Spinal cord (tissue), 10 donors: ENCODE measurements at places on chromosomes 2 and 18. TPM values are rescaled to one million over a fixed set of nuclear protein-coding genes. Genes with fewer than 3 reads are reported as not detected.

The LRATD1 gene
- polyA plus RNA-seq, result 54.8 TPM

GRCh38 chr2:8885449-8886201 lies 48.2 kb upstream of the KIDINS220 start:
- DNase-seq, result no peak

DNA sequence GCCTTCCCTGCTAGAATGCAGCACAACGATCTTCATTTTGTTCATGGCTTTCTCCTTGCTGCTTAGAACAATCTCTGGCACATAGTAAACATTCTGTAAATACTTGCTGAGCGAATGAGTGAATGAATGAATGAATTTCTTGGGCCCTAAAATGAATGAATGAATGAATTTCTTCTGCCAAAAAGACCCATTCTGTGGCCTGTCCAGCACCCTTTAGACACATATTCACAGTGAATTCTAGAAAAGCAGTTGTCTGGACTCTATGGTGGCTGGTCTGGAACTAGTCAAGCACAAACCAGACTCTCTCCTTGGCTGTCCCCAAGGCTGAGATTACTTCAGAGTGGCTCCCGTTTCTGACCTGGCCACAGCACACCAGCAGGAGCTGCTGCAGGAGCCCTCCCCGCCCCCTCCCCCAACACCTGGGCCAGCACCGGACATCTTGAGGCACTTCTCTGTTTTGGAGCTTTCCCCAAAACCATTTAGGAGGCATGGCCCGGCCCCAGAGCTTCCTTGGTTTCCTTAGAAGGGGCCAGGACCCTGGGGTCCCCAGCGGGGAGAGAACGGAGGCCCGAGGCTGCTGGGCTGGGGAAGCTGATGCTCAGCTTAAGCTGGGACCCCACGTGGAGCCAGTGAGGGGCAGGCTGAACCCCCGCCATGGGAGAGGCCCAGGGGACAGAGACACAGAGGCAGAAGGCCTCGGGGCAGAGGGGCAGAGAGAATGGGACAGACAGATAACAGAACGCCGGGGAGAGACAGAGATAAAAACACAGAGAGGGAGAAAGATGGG lies 159.0 kb downstream of the ZFP36L2 start:
- DNase-seq, result no peak

GRCh38 chr2:148988337-148988736 lies 50.2 kb upstream of the LYPD6B start:
- DNase-seq, result no peak

The SLC30A3 gene
- 30.2 TPM for polyA plus RNA-seq

DNA sequence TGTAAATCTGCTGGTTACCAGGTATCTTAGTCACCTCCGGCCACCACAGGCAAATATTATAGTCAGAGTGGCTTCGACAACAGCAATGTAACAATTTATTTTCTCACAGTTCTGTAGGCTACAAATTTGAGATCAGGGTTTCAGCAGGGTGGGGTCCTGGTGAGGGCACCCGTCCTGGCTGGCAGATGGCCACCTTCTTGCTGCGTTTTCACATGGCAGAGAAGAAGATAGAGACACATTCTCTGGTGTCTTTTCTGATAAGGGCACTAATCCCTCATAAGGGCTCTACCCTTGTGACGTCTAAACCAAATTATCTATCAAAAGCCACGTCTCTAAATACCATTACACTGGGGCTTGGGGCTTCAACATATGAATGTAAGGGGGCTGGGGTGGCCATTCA lies 843.2 kb upstream of the FANCL start:
- DNase-seq, result no peak

GRCh38 chr18:10454681-10455557 lies 484 bp downstream of the APCDD1 start:
- DNase-seq, result no peak

DNA sequence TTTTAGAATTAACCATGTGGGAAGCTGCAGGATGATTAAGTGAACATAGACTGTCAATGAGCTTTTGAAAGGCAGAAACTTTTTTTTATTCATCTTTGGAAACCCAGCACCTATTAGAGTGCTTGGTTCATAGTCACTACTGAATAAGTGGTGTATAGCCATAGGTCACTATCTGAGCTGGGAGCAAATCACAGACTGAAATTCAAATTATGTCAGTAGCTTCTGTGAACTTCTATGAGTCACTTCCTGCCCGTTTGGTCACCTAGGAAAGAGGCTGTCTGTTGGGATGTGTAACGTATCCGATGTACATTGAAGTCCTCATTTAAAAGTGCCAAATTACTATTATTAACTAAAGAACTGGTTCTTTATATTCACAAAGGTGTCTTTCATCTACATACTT lies 20.5 kb upstream of the SLC40A1 start:
- no peak for DNase-seq

- DNase-seq, result no peak
These were observed 185.8 kb upstream of the ARL4C start for GRCh38 chr2:234682492-234683228.

DNA sequence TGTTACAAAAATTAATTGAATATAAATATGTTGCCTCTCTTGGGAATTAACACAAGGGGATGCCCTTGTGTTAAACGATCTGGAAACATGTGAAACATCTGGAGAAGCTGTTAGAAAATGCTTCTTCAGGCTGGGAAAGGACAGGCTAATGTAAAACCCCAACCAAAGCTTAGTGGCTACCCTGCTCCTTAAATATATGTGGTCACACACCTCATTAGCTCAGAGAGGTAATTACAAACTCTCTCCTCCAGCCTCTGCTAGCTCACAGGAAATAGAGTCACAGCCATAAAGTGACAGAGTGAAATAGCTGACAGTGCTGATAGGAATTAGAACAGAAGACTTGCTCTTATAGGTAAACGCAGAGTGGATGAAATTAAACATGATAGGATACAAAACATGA lies 155.9 kb downstream of the RAB3GAP1 start:
- DNase-seq, result peak; percentile 67

GRCh38 chr2:133955169-133955568 lies 298.7 kb upstream of the MGAT5 start:
- DNase-seq, result no peak

The TSPYL6 gene
- polyA plus RNA-seq, result 0.14 TPM

DNA sequence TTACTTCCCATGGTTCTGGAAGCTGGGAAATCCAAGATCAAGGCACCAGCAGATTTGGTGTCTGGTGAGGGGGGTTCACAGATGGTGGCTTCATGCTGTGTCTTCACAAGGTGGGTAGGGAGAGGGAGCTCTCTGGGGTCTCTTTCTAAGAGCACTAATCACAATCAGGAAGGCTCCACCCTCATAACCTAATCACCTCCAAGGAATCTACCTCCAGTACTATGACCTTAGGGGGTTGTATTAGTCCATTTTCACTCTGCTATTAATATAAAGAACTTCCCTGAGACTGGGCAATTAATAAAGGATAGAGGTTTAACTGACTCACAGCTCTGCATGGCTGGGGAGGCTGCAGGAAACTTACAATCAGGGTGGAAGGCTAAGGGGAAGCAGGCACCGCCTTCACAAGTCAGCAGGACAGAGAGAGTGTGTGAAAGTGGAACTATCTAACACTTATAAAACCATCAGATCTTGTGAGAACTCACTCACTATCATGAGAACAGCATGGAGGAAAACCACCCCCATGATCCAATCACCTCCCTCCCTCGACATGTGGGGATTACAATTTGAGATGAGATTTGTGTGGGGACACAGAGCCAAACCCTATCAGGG lies 17.6 kb downstream of the TBC1D8 start:
- no peak for DNase-seq

DNA sequence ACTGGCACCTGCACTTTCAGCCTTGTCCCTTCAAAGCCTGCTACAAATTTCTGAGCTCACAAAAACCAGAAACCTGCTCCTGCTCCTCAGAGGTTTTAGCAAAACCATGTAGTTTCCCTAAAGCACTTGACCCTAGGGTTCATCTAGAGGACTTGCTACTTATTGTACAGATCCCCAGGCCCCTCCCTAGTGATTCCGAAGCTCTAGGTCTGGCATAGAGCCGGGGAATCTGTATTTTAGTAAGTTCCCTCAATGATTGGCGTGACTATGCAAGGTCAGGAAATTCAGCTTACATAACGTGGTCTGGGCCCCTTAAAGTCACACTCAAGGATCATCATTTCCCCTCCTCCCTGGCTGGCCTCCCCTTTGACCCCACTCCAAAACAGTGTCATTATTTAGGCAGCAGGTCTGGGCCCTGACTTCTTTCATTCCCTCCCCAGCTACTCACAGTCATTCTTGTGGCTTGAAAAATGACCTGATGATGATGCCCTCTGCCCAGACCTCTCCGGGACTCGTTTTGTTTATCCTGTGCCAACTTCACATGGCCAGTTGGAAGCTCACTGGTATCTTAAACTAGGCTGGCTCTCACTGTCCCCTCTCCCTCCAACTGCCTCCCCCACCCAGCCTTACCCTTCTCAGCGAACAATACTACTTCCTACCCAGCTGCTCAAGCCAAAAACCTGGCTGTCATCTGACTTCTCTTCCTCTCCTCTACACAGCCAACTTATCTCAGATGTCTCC lies 36.0 kb downstream of the WDFY1 start:
- no peak for DNase-seq

The MOGAT1 gene
- 0.20 TPM for polyA plus RNA-seq

GRCh38 chr2:190847504-190848081 lies 33.0 kb upstream of the GLS start:
- DNase-seq, result no peak

GRCh38 chr18:27184115-27185024 lies 738 bp downstream of the CHST9 start:
- no peak for DNase-seq

The ZNF519 gene
- 12.7 TPM for polyA plus RNA-seq

DNA sequence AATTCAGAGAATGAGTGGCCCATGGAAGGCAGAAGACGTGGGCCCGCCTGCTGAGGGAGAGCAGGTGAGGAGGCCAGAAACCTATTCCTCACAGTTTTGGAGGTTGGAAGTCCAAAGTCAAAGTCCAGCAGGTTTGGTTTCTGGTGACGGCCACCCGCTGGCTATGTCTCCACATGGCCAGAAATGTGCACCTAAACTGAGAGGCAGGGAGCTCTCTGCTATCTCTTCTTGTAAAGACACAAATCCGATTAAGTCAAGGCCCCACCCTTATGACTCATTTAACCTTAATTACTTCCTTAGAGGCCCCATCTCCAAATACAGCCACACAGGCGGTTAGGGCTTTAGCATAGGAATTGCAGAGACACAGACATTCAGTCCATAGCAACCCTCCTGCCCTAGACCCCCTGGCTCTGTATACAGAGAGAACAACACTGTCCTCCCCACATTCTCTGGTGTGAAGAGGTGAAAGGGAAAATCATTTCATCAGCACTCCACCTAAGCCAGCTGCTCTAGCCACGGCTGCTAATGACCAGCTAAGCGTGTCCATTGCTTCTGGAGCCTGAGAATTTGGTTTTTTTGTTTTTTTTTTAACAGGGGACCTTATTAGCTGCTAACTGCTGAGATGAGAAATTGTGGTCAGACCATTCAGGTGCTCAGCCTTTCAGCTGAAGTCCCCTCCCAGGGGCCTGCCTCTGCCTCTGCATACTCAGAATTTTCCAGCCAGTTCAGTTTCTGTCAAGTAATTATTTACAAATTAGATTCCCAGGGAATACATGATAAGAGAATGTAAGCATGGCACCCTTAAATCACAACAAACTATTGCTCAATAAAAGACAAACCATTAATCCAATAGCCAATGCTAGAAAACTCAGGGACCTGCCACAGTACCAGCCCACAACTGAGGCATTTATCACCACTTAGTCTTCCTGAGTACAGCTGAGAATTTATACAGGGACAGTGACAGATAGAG lies 368.7 kb upstream of the ID2 start:
- DNase-seq, result no peak

DNA sequence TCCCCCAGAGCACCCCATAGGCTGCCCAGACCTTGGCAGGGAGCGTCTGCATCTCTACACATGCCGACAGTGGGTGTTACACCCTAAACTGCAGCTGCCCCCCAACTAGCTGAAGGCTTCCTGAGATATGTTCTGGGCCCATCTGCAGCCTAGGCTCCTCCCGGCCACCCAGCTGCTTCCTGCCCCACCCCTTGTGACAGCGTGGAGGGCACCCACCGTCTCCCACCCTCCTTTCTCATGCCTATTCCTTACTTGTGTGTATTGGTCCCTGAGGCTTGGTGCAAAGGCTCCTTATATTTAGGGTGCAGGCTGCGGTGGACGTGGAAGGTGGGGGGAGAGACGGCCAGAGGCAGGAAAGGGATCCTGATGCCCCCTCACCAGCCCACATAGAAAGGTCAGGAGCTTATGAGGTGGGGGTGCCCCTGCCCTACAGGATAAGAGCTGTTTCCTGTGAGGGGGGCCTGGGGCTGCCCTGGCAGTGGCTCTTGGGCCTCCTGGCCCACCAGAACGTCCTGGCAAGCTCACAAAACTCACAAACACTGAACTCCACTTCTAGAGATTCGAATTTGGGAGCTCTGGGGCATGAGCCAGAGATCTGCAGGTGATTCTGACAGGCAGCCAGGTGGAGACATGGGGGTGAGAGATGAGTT lies 7.3 kb upstream of the PROM2 start:
- no peak for DNase-seq

GRCh38 chr18:13232971-13233786 lies 14.6 kb downstream of the LDLRAD4 start:
- DNase-seq, result no peak

- no peak for DNase-seq
These were observed 102.5 kb downstream of the SP3 start for GRCh38 chr2:173862612-173863217.

- DNase-seq, result no peak
These were observed 127.2 kb downstream of the LRRTM4 start for GRCh38 chr2:77395011-77395410.

- no peak for DNase-seq
These were observed 18.8 kb upstream of the MRPL33 start for GRCh38 chr2:27752551-27753237.
